Neural cell (in vitro differentiated cells): ENCODE measurements at places on chromosomes 3 and 15. TPM values are rescaled to one million over a fixed set of nuclear protein-coding genes. Genes with fewer than 3 reads are reported as not detected.

SAMD7 gene
- not detected in 2 replicates for polyA plus RNA-seq

CLSTN2 gene
- polyA plus RNA-seq, result 10.7 and 12.3 TPM in 2 replicates

CRTAP gene
- polyA plus RNA-seq, result 7.1 and 9.2 TPM in 2 replicates

GOLGA8M gene
- polyA plus RNA-seq, result not detected in 2 replicates

TMEM212 gene
- polyA plus RNA-seq, result not detected in 2 replicates

CRABP1 gene
- 7.0 and 8.7 TPM in 2 replicates for polyA plus RNA-seq

TNFAIP8L3 gene
- 0.16 TPM in 1 of 2 replicates, not detected in the other for polyA plus RNA-seq

PIERCE2 gene
- polyA plus RNA-seq, result 10.2 and 13.1 TPM in 2 replicates

TRPM1 gene
- polyA plus RNA-seq, result not detected in 2 replicates

CNBP gene
- 278 and 329 TPM in 2 replicates for polyA plus RNA-seq

GOLGA8G gene
- polyA plus RNA-seq, result not detected in 2 replicates

ADAMTS17 gene
- polyA plus RNA-seq, result 0.04 TPM in 1 of 2 replicates, not detected in the other

DLL4 gene
- polyA plus RNA-seq, result 2.2 and 2.3 TPM in 2 replicates

CFAP100 gene
- 2.3 TPM in 1 of 2 replicates, not detected in the other for polyA plus RNA-seq

SNTN gene
- polyA plus RNA-seq, result not detected in 2 replicates

EPHB3 gene
- 4.3 and 5.9 TPM in 2 replicates for polyA plus RNA-seq

GPR149 gene
- polyA plus RNA-seq, result 10.7 and 10.9 TPM in 2 replicates

UROC1 gene
- polyA plus RNA-seq, result not detected in 2 replicates

IMPG2 gene
- 5.2 and 6.3 TPM in 2 replicates for polyA plus RNA-seq

COL8A1 gene
- 0.04 and 0.92 TPM in 2 replicates for polyA plus RNA-seq

SOX14 gene
- polyA plus RNA-seq, result not detected in 2 replicates

LEKR1 gene
- polyA plus RNA-seq, result 0.14 and 2.7 TPM in 2 replicates

CCDC54 gene
- polyA plus RNA-seq, result not detected in 2 replicates
